ENCODE measurements at places on chromosomes 5 and 9. TPM values are rescaled to one million over a fixed set of nuclear protein-coding genes. Genes with fewer than 3 reads are reported as not detected.

Gene BAAT
- polyA plus RNA-seq, result 0.03 TPM

Gene NUTM2F
- not detected for polyA plus RNA-seq

DNA sequence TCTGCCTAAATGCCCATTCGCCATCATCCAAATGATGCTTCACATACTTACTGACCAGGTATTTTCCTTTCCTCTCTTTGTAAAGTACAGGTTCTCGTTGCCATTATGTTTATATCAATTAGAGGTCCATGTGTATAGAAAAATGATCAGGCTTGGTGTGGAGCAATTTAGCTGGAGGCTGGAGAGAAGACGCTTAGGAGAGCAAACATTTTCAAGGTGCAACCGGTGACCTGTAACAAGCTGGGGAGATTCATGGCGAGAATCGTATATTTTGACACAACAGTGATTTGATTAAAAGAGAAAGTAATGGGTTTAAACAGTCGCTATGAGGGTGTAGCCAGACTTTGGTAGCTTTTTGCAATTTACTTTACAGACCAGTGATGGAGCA lies 170.9 kb upstream of the TBCA start:
- peaks cover 11% of the 10 kb centered on the region for H3K27me3 ChIP-seq
- H3K4me1 ChIP-seq, result no peaks in the 10 kb centered on the region
- H3K27ac ChIP-seq, result no peak overlapping the region
- no peaks in the 10 kb centered on the region for H3K36me3 ChIP-seq

GRCh38 chr5:159324102-159324755 lies 6.1 kb downstream of the IL12B start:
- no peaks in the 10 kb centered on the region for H3K36me3 ChIP-seq
- H3K4me3 ChIP-seq, result no peak overlapping the region
- no peak overlapping the region for H3K27ac ChIP-seq
- no peaks in the 10 kb centered on the region for H3K27me3 ChIP-seq

GRCh38 chr5:40746703-40747102 lies 9.1 kb downstream of the TTC33 start:
- H3K4me1 ChIP-seq, result no peaks in the 10 kb centered on the region
- no peaks in the 10 kb centered on the region for H3K36me3 ChIP-seq
- DNase-seq, result no peak
- no peak overlapping the region for H3K4me3 ChIP-seq

GRCh38 chr9:93960971-93961841 lies 6.1 kb upstream of the BARX1 start:
- H3K4me3 ChIP-seq, result no peak overlapping the region
- H3K27me3 ChIP-seq, result peaks cover 43% of the 10 kb centered on the region
- DNase-seq, result no peak
- H3K4me1 ChIP-seq, result peaks cover 38% of the 10 kb centered on the region
- H3K27ac ChIP-seq, result no peak overlapping the region

DNA sequence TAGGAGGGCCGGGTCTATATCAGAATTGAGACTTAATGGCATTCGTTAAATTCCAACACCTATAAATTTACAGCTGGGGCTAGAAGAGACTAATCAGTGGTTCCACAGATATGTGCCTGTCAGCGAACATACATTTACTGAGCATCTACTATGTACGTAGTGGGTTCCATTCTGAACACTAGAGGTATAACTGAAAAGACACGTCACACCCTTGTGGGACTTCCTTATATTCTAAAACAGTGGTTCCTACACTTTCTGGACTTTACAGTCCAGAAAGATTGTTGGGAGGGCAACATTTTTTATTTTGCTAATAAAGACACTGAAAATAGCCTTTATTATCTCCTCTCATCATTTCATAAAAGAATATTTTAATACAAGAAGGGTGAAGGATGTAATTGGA lies 140.5 kb downstream of the SCAMP1 start:
- no peaks in the 10 kb centered on the region for H3K36me3 ChIP-seq
- DNase-seq, result no peak
- no peak overlapping the region for H3K4me3 ChIP-seq
- no peaks in the 10 kb centered on the region for H3K27me3 ChIP-seq
- H3K4me1 ChIP-seq, result peaks cover 77% of the 10 kb centered on the region
- no peak overlapping the region for H3K27ac ChIP-seq

DNA sequence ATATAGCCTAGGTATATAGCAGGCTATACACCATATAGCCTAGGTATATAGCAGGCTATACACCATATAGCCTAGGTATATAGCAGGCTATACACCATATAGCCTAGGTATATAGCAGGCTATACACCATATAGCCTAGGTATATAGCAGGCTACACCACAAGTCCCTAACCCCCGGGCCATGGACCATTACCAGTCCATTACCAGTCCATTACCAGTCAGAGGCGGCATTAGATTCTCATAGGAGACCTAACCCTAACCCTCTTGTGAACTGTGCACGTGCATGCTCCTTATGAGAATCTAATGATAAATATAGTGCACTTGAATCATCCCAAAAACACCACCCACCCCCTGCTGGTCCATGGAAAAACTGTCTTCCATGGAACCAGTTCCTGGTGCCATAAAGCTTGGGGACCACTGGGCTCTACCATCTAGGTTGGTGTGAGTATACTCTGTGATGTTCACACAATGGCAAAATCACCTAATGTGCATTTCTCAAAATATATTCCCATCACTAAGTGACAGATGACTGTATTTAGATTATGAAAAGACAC lies 4.7 kb downstream of the PLIN2 start:
- no peak overlapping the region for H3K27ac ChIP-seq
- peaks cover 61% of the 10 kb centered on the region for H3K36me3 ChIP-seq
- DNase-seq, result no peak
- H3K4me3 ChIP-seq, result no peak overlapping the region
- H3K4me1 ChIP-seq, result no peaks in the 10 kb centered on the region
- H3K27me3 ChIP-seq, result no peaks in the 10 kb centered on the region

Data from heart left ventricle (tissue), 16 donors.